ENCODE measurements at places on chromosomes 2 and 18.
A peak's percentile ranks its signal among the peaks of the same experiment; 100 is the strongest.

GRCh38 chr2:240646176-240646899, 21.1 kb downstream of the GPR35 start:
- no peaks in the 10 kb centered on the region for H3K36me3 ChIP-seq
- peak; percentile 52 for DNase-seq
- H3K4me3 ChIP-seq, result peak overlapping the region; percentile 33
- H3K4me1 ChIP-seq, result peaks cover 10% of the 10 kb centered on the region
- H3K27ac ChIP-seq, result peak overlapping the region; percentile 56

- peaks cover 9% of the 10 kb centered on the region for H3K27me3 ChIP-seq
- no peak overlapping the region for H3K4me3 ChIP-seq
- no peak for DNase-seq
- H3K4me1 ChIP-seq, result no peaks in the 10 kb centered on the region
- no peaks in the 10 kb centered on the region for H3K36me3 ChIP-seq
These were observed 179.4 kb downstream of the INHBB start for GRCh38 chr2:120525056-120526046.

GRCh38 chr2:197707316-197708213, 2.4 kb downstream of the MARS2 start:
- peaks cover 52% of the 10 kb centered on the region for H3K4me1 ChIP-seq
- peak overlapping the region; percentile 20 for H3K27ac ChIP-seq
- H3K4me3 ChIP-seq, result peak overlapping the region; percentile 83
- H3K27me3 ChIP-seq, result no peaks in the 10 kb centered on the region

GRCh38 chr2:102005989-102006885, 14.5 kb downstream of the IL1R2 start:
- peaks cover 3% of the 10 kb centered on the region for H3K36me3 ChIP-seq
- H3K27ac ChIP-seq, result no peak overlapping the region

- no peaks in the 10 kb centered on the region for H3K36me3 ChIP-seq
- no peaks in the 10 kb centered on the region for H3K4me1 ChIP-seq
- no peak overlapping the region for H3K4me3 ChIP-seq
- DNase-seq, result no peak
- H3K27ac ChIP-seq, result no peak overlapping the region
These were observed 121.8 kb downstream of the ACTR3 start for GRCh38 chr2:114011713-114012112.

- H3K36me3 ChIP-seq, result no peaks in the 10 kb centered on the region
- H3K4me3 ChIP-seq, result no peak overlapping the region
- H3K27me3 ChIP-seq, result no peaks in the 10 kb centered on the region
- no peak overlapping the region for H3K27ac ChIP-seq
- no peak for DNase-seq
These were observed 174.1 kb downstream of the TFCP2L1 start for GRCh38 chr2:121110924-121111323.

- no peaks in the 10 kb centered on the region for H3K4me1 ChIP-seq
- H3K27me3 ChIP-seq, result peaks cover 44% of the 10 kb centered on the region
- no peak overlapping the region for H3K4me3 ChIP-seq
- H3K36me3 ChIP-seq, result peaks cover 3% of the 10 kb centered on the region
These were observed 24.8 kb downstream of the BOLL start for GRCh38 chr2:197760293-197760657.

DNA sequence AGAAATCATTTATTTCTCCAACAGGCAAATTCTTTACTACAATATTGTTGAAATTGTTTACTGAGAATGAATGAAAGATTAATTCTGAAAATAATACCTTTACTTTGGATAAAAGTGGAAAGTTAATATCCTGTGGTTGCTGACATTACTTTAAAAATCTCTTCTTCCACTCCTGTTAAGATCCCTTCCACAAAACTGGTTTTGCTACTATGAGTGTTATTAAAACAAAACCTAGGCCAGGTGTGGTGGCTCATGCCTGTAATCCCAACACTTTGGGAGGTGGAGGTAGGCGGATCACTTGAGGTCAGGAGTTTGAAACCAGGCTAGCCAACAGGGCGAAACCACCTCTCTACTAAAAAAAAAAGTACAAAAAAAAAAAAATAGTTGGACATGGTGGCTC, 123.9 kb upstream of the CCDC150 start:
- H3K4me1 ChIP-seq, result no peaks in the 10 kb centered on the region
- no peaks in the 10 kb centered on the region for H3K36me3 ChIP-seq
- no peak for DNase-seq
- H3K27me3 ChIP-seq, result peaks cover 36% of the 10 kb centered on the region

DNA sequence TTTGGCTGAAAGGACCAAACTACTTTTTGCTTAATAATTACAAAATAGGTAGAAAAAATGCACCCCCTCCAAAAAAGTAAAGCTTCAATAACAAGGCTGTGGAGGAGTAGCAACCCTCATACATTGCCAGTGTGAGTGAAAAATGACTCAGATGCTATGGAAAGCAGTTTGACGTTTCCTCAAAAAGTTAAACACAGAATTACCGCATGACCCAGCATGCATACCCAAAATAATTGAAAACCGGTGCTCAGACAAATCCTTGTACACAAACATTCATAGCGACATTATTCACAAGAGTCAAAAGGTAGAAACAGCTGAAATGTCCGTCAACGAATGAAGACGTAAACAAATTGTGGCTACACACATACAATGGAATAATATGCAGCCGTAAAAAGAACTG, 38.8 kb upstream of the DAPL1 start:
- H3K4me1 ChIP-seq, result no peaks in the 10 kb centered on the region
- no peaks in the 10 kb centered on the region for H3K36me3 ChIP-seq
- H3K4me3 ChIP-seq, result no peak overlapping the region
- H3K27ac ChIP-seq, result no peak overlapping the region

GRCh38 chr2:73324126-73324725, 30.9 kb upstream of the EGR4 start:
- no peaks in the 10 kb centered on the region for H3K36me3 ChIP-seq
- no peak for DNase-seq
- H3K4me1 ChIP-seq, result no peaks in the 10 kb centered on the region
- no peak overlapping the region for H3K4me3 ChIP-seq

DNA sequence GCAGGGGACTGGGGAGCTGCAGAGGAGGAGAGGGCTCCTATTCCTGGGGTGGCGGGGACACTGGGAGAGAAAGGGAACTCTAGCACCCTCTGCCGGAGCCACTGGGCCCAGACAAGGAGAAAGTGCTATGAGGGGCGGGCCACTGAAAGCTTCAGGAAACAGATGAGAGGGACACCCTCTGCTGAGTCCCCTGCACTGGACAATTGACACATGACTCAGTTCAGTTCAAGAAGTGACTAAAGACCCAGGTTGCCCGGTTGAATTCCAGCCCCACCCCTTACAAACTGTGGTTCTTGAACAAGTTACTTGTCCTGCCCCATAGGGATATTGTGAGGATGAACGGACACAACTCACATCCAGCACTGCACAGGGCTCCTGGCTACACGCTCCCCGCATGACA, 5.0 kb downstream of the RUFY4 start:
- DNase-seq, result peak; percentile 55
- no peak overlapping the region for H3K4me3 ChIP-seq
- H3K4me1 ChIP-seq, result peaks cover 8% of the 10 kb centered on the region
- no peaks in the 10 kb centered on the region for H3K27me3 ChIP-seq
- no peaks in the 10 kb centered on the region for H3K36me3 ChIP-seq
- no peak overlapping the region for H3K27ac ChIP-seq

GRCh38 chr2:196356332-196356731, 185.0 kb upstream of the STK17B start:
- H3K4me3 ChIP-seq, result no peak overlapping the region
- peaks cover 5% of the 10 kb centered on the region for H3K27me3 ChIP-seq
- no peak for DNase-seq
- H3K36me3 ChIP-seq, result peaks cover 7% of the 10 kb centered on the region
- peaks cover 11% of the 10 kb centered on the region for H3K4me1 ChIP-seq

- H3K27ac ChIP-seq, result no peak overlapping the region
- peaks cover 62% of the 10 kb centered on the region for H3K36me3 ChIP-seq
- H3K4me1 ChIP-seq, result peaks cover 16% of the 10 kb centered on the region
- H3K27me3 ChIP-seq, result no peaks in the 10 kb centered on the region
- no peak overlapping the region for H3K4me3 ChIP-seq
These were observed 6.6 kb downstream of the OTOF start for GRCh38 chr2:26471289-26471688.

DNA sequence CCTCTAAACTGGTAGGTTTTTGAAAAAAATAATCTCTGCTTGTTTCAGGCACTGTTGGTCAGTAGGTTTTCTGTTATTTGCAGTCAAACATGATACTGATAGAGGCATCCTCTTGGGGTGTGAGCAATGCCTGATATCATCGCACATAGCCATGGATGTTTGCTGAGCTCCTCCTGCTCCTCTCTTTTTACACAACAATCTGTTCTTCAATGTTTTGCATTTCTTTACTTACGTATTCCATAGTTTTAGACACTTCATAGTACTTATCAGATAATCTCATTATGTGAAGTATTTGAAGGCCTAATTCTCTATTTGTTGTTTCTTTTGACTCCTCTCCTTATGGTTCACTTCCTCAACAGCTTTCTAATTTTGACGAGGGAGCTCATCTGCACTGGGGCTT, 23.0 kb upstream of the HS6ST1 start:
- DNase-seq, result no peak
- no peaks in the 10 kb centered on the region for H3K36me3 ChIP-seq
- H3K4me3 ChIP-seq, result no peak overlapping the region
- no peak overlapping the region for H3K27ac ChIP-seq
- H3K27me3 ChIP-seq, result peaks cover 15% of the 10 kb centered on the region
- H3K4me1 ChIP-seq, result no peaks in the 10 kb centered on the region

DNA sequence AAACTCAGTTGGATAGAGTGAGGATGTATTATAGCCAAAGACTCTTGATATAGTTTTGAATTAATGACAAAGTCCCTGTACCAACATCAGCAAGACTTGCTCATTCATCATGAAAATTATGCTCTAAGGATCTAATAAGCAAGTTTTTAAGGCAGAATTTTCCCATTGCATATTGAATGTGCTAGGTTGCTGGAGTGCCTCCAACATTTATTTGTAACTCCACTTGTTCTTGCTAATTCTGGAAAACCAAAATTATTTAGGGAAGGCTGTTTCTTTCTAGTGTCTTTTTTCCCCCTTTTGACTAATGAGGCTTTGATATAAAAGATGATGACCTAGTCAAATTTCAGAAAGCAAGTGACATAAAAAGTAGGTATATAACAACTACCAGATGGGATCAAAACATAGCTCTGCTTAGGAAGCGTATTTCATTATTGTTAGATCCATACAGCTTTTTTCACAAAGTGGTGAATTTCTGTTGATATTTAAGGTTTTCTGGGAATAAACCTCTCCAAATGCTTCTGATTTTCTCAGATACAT, 7.7 kb downstream of the SLC4A10 start:
- no peak overlapping the region for H3K27ac ChIP-seq
- no peaks in the 10 kb centered on the region for H3K36me3 ChIP-seq
- DNase-seq, result no peak
- H3K4me1 ChIP-seq, result no peaks in the 10 kb centered on the region
- H3K27me3 ChIP-seq, result peaks cover 10% of the 10 kb centered on the region

DNA sequence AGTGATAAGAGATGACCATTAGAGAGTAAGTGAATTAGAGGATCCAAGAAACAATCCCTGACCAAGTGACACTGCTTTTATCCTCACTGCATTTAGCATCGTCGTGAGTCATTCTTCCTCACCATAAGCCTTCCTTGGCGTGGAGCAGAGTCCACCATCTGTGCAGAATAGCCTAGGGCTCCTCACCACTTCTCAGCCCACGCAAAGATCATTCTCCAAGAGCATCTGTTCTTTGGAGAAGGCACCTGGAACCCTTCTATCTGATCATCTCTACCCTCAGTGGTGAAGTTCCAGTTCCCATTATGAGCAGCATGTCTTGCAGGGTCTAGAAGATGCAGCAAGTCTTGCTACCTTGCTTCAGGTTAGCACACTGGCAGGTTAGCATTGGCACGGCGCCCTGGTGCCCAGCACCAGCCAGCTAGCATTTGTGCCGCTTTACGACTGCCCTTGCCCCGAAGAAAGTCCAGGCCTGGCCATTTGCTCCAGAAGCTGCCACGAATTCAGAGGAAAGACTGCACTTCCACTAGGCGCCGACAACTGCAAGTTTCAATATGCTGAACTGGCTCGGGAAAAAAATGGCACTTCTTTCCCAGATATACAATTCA, 225.8 kb downstream of the TTC32 start:
- H3K4me3 ChIP-seq, result no peak overlapping the region
- no peak overlapping the region for H3K27ac ChIP-seq
- peaks cover 8% of the 10 kb centered on the region for H3K27me3 ChIP-seq
- no peaks in the 10 kb centered on the region for H3K36me3 ChIP-seq

- no peak overlapping the region for H3K27ac ChIP-seq
- no peak overlapping the region for H3K4me3 ChIP-seq
- DNase-seq, result no peak
- no peaks in the 10 kb centered on the region for H3K27me3 ChIP-seq
These were observed 450.1 kb downstream of the SLC4A3 start for GRCh38 chr2:220077488-220077887.

- no peaks in the 10 kb centered on the region for H3K27me3 ChIP-seq
- no peak overlapping the region for H3K27ac ChIP-seq
- H3K36me3 ChIP-seq, result no peaks in the 10 kb centered on the region
- H3K4me1 ChIP-seq, result no peaks in the 10 kb centered on the region
These were observed 470.1 kb downstream of the TMX3 start for GRCh38 chr18:68244786-68245185.

- H3K27ac ChIP-seq, result no peak overlapping the region
- H3K4me3 ChIP-seq, result no peak overlapping the region
- no peaks in the 10 kb centered on the region for H3K4me1 ChIP-seq
- no peaks in the 10 kb centered on the region for H3K36me3 ChIP-seq
- H3K27me3 ChIP-seq, result peaks cover 15% of the 10 kb centered on the region
- no peak for DNase-seq
These were observed 268.0 kb downstream of the NAPG start for GRCh38 chr18:10793730-10794370.

GRCh38 chr2:85016446-85016845, 45.5 kb downstream of the KCMF1 start:
- H3K27me3 ChIP-seq, result no peaks in the 10 kb centered on the region
- no peak overlapping the region for H3K27ac ChIP-seq

GRCh38 chr2:22970284-22970975, 414.5 kb upstream of the KLHL29 start:
- no peaks in the 10 kb centered on the region for H3K27me3 ChIP-seq
- H3K4me1 ChIP-seq, result no peaks in the 10 kb centered on the region
- DNase-seq, result no peak
- H3K27ac ChIP-seq, result no peak overlapping the region
- H3K4me3 ChIP-seq, result no peak overlapping the region

- no peak overlapping the region for H3K27ac ChIP-seq
- H3K4me1 ChIP-seq, result no peaks in the 10 kb centered on the region
- DNase-seq, result no peak
- H3K27me3 ChIP-seq, result no peaks in the 10 kb centered on the region
- no peak overlapping the region for H3K4me3 ChIP-seq
These were observed 22.7 kb downstream of the RNF152 start for GRCh38 chr18:61870151-61870550.

GRCh38 chr2:202339071-202339870, 36.9 kb upstream of the BMPR2 start:
- H3K27ac ChIP-seq, result no peak overlapping the region
- H3K4me1 ChIP-seq, result no peaks in the 10 kb centered on the region
- H3K27me3 ChIP-seq, result peaks cover 4% of the 10 kb centered on the region
- no peak for DNase-seq

- H3K4me1 ChIP-seq, result peaks cover 20% of the 10 kb centered on the region
- DNase-seq, result no peak
- H3K27ac ChIP-seq, result no peak overlapping the region
- H3K36me3 ChIP-seq, result no peaks in the 10 kb centered on the region
These were observed 1.8 kb upstream of the NFATC1 start for GRCh38 chr18:79393635-79394533.

GRCh38 chr2:180979749-180980105, 678 bp upstream of the UBE2E3 start:
- DNase-seq, result no peak
- H3K4me3 ChIP-seq, result peak overlapping the region; percentile 70
- peak overlapping the region; percentile 43 for H3K27ac ChIP-seq
- H3K27me3 ChIP-seq, result peaks cover 28% of the 10 kb centered on the region
- H3K36me3 ChIP-seq, result peaks cover 9% of the 10 kb centered on the region

GRCh38 chr2:195649629-195650190, 7.3 kb upstream of the SLC39A10 start:
- DNase-seq, result no peak
- no peaks in the 10 kb centered on the region for H3K27me3 ChIP-seq
- peaks cover 5% of the 10 kb centered on the region for H3K36me3 ChIP-seq
- no peak overlapping the region for H3K27ac ChIP-seq
